ENCODE measurements at places on chromosomes 1 and 21.

DNA sequence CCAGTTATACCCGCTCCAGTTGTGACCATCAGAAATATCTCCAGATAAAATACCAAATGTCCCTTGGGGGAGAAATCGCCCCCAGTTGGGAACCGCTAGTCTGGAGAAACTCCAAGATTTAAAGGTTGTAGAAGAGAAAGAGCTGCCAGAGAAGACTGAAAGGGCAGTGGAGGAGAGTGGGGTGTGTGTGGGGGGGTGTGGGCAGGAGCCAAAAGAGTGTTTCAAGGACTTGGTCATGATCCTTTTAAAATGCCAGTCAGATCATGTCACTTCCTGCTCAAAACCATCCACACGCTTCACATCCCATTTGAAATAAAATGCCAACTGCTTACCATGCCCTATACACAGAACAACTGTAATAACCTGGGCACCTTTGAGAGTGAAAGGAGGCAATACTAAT, 3.4 kb upstream of the HEYL start:
- DNase-seq, result no peak

- DNase-seq, result no peak
These were observed 1.3 kb downstream of the AGRN start for GRCh38 chr1:1021010-1021919.

DNA sequence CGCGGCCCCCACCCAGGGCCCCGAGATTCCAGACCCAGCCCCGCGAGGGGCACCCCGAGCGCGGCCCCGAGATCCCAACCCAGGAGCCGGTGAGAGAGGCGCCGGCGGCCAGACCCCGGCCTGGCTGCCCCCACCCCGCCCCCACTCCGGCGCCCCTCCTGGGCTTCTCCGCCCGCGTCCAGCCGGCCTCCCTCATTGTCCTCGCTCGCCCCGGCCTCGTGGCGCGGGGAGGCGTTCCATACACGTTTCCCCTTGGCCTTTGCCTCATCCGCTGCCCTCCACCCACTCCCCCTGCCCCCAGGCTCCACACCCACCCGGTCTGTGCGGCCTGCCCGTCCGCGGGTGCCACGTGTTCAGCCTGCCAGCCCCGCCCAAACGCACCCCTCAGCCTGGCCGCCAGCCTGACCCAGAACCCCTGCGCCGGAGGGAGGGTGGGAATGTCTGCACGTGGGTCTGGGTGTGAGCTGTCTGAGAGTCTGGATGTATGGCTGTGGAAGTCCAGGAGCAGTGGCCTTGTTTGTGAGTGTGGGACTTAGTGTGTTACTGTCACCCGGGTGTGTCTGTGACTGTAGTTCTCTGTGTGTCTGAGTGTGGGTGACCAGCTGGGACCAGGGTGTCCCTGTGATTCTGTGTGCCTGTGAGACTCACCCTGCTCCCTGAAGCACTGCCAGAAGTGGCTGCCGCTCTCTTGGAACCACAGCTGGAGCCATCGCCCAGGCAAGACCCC, 681 bp downstream of the B4GALT2 start:
- DNase-seq, result no peak

DNA sequence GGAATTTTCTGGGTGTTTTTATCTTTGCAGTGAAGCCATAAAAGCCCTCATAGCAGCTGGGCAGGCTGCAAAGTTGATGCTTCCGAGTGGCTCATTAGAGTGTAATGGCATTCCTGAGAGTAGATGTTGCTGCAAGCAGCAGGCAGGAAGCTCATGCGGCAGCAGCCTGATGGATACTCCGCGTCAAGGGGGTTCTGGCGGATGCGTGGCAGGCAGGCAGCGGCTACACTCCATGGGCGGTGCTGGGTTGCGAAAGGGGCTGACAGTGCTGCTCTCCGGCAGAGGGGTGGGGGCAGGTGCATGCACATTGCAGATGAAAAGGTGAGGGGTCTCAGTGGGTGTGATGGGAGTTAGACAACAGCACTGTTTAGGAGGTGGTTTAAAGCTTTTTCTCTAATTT, 93.2 kb upstream of the AJAP1 start:
- DNase-seq, result no peak

DNA sequence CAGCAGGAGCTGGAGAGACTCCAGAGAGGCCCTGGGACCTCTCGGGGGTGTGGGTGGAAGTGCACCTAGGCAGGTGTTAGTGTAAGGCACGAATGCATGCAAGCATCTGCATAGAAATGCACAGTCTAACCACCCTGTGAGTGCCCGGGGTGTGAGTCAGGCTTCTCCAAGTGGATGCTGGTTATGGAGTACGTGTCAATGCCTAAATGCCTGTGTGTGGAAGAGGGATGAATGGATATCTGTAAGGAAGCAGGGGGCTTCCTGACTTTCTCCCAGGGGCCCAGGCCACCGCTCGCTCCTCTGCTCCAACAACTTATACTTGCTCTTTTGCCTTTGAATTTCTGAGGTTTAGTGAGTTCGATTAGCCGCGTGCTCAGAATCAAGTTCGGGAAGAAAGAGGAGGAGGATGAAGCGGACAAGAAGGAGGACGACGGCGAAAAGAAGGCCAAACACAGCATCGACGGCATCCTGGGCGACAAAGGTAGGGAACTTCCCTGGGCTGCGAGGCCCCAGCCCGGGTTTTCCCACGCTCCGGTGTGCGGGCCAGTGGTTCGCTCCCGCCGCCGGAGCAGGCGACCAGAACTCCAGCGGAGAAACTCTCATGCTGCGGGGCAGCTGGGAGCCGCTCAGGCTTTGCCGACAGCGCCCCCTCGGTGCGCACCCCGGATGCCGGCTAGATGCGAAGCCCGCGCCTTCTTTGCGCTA, 5.4 kb downstream of the PAX7 start:
- no peak for DNase-seq

GRCh38 chr1:232509570-232509969, 120.4 kb downstream of the SIPA1L2 start:
- DNase-seq, result no peak

DNA sequence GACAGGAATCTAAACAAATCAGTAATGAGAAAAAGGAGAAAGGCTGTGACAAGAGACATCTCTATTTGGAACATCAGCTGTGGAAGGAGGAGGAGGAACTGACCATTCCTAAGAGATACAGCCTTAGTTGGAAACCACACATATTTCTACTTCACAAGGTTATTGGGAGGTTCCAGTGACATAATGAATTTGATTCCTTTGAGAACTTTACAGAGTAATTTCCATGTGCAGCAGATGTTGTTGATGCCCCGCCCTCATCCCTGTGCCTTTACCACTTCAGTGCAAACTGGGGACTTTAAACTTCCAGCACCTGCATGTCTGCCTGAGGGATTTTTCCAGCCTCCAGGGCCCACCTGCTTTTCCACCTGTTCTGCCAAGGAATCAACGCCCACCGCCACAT, 9.3 kb upstream of the ST6GALNAC5 start:
- DNase-seq, result no peak

GRCh38 chr1:210978316-210978973, 155.5 kb downstream of the KCNH1 start:
- DNase-seq, result no peak
